Activated naive CD4-positive, alpha-beta T cell treated with Interleukin-2 at 50 U/mL for 16 hours (primary cell): ENCODE measurements at places on chromosomes 6 and 20.

DNA sequence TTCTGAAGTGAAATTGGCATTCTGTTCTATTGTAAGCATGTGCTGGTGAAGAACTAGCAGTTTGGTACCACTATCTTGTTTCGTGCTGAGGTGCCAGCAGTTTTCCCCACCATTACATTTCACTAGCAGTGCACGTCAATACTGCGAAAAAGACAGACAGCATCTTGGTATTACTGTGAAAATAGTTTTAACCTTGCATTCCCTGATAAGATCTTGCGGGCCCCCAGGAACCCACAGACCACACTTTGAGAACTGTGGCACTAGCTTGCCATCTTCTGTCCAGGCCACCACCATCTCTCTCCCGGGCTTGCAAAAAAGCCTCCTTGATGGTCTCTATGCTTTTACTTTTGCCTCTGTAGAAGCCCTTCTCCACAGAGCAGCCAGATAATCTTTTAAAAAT lies 185.7 kb downstream of the BACH2 start:
- DNase-seq, result peak; percentile 59

DNA sequence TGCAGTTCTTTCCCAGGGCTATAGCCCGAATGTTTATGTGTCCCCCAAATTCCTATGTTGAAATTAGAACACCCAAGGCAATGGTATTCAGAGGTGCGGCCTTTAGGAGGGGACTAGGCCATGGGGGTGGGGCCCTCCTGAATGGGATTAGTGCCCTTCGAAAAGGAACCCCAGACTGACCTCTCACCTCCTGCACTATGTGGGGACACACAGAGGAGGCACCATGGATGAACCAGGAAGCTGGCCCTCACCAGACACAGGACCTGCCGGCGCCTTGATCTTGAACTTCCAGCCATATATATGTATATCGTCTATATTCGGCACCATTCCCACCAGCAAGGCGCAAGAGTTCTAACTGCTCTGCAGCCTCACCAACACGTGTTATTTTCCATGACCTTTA lies 101.5 kb upstream of the BHLHE23 start:
- DNase-seq, result no peak

GRCh38 chr6:132813173-132813856 lies 1.1 kb upstream of the RPS12 start:
- DNase-seq, result peak; percentile 51

DNA sequence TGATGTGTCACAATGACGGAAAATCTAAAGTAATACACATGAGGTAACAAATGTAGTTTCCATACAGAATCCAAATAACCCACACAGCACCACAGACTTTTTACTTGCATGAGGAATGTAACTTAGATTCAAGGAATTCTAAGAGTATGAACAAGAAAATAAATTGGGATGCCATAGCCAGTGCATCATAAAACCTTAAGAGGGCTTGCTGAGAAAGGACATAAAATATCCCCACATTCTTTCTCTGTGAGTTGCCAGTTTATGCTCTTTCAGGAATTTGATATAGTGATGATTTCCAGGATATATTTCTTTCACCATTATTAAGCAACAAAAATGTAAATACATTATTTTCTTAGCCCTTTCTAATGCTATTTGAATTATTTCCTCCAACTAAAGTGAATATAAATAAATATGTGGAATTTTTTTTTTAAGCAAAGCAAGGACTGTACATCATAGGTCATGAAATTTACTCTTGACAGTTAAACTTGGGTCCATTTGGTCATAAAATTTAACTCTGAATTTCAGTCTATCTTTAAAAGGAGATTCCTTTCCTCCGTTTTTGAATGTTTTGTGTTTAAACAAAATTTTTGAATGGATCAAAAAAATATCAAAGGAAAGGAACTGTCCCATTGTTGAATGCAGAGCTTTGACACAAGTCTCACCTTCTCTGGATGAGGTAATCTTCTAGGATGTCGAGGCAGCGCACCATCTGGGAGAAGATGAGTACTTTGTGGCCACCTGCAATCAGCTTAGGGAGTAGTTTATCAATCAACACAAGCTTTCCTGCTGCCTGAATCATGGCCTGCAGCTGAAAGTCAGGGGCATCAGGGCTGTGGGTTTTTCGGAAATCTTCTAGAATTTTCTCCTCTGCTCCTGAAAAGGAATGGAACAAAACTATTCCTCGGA lies 116.3 kb upstream of the EMILIN3 start:
- DNase-seq, result no peak

DNA sequence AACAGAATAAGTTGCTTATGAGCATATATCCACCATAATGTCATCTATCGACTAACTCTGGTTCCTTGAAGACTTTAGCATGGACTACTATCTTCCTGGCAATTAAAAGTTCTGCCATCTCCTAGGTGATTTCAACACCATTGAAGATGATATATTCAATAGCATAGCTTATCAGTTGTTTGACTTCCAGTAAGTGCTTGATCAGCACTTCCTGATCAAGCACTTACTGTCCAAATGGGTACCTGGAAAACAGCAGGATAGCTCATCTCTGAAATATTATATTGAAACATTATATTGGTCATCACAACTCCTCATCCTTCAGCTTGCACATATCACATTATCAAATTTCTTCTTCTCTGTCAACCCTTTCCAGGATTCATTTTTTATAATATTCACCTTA lies 75.5 kb upstream of the HMGCLL1 start:
- no peak for DNase-seq

- DNase-seq, result no peak
Observed at GRCh38 chr6:126650931-126651330, 311.0 kb downstream of the CENPW start.

DNA sequence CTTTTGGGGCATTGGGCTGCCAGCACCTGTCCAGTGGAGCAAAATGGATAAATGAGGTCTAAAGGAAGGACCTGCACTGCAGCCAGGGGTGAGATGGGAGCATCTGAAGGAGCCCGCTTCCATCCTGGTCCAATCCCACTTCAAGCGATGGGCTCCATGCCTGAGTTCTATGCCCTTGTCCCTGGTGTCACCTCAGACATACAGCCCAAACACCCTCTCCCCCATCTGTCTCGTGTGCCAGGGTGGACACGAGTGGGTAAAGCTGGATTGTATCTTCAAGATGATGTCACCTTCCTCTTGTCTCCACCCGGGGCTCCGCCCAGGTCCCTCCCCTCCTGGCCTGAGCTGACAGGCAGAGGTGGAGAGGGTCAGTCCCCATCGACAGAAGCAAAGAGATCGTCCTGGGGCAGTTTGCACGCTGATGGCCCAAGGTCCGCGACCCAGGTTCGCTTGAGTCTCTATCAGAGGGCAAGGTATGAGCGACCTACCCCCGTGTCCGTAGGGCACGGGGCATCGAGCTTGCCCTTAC lies 544 bp downstream of the SMIM29 start:
- DNase-seq, result peak; percentile 46

DNA sequence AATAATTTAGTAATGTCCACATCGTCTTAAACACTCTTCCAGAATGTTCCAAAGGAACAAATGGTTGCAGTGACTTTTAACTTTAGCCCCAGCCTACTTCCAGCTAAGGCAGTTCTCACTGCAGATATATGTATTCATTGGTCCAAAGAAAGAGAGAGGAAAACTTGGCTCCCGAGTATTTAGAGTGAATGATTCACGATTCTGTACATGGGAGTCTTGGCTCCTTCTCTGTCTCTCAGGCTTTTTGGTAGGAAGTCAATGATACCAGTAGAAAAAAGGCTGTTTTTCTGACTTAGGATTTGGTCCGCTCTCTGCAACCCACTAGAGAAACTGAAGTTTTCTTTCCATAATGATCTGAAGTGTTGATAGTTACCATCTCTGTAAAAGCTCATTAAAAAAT lies 38.6 kb downstream of the E2F3 start:
- DNase-seq, result no peak

GRCh38 chr20:63734111-63734945 lies 2.1 kb upstream of the LIME1 start:
- no peak for DNase-seq

- DNase-seq, result peak; percentile 66
Observed at GRCh38 chr6:31356216-31356945, 598 bp downstream of the HLA-B start.

DNA sequence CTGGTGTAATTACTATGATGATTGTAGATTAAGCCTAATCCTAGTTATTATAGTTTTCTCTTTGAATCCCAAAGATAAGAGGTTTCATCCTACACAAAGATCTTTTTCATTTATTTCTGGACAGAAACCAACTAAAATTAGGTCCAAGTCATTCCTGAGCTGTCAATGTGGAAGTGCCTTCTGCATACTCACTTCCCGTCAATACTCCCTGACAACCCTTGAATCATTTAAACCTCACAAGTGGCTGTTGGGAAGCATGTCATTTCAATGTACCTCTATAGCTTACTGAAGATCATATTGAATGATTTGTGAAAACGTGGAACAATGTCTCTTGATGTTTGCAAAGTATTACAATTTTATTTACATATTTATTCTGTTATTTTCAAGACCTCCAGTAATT lies 274.1 kb downstream of the HACE1 start:
- DNase-seq, result no peak

- DNase-seq, result no peak
Observed at GRCh38 chr6:81613606-81614005, 138.9 kb downstream of the TENT5A start.

DNA sequence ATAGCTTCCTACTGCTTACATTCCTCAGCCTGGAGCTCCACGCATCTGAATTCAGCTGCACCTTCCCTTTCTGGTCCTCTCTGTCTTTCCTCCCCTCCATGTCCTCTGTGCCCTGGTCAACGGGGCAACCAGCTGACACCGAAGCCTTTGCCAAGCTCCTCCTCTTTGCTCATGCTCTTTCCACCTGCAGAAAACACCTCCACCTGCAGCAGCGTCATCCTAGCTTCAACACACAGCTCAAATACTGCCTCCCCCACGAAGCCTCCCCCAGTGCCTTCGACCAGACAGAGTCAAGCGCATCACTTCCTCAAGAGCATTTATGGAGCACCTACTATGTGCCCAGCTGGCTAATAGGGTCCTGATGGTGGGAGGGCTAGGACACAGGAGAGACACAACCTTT lies 9.2 kb downstream of the CDH22 start:
- no peak for DNase-seq

DNA sequence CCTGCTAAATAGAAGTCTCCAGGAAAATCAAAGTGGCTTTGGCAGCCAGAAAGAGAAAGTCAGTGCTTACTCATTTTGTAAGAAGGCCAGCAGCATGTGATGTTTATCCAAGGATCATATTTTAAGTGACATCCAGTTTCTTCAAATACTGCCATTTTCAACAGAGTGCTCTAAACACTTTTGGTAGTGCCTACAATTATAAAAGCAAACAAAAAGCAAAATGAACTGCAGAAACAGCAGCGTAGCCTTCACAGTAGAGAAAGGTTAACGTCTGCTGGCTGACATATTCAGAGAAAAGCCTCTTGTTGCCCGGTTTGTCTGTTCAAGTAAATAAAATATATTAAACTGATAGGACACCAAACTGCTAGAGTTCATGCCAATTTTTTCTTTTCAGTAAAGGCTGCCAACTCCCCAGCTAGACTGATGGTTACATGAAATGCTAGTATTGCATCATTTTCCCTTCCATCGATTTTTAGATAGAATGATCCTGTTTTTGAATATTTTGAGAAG lies 705.7 kb upstream of the SLC35B3 start:
- DNase-seq, result no peak

DNA sequence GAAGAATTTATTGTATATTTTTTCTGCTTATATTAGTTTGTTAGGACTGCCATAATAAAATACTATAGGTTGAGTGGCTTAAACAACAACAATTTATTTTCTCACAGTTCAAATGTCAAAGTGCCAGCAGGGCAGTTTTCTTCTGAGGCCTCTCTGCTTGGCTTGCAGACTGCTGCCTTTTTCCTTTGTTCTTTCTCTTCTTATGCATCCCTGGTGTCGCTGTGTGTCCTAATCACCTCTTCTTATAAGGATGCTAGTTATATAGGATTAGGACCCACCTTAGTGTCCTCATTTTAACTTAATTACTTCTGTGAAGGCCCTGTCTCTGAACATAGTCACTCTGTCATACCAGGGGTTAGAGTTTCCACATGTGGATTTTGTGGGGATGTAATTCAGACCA lies 354.4 kb downstream of the NKAIN2 start:
- DNase-seq, result no peak

DNA sequence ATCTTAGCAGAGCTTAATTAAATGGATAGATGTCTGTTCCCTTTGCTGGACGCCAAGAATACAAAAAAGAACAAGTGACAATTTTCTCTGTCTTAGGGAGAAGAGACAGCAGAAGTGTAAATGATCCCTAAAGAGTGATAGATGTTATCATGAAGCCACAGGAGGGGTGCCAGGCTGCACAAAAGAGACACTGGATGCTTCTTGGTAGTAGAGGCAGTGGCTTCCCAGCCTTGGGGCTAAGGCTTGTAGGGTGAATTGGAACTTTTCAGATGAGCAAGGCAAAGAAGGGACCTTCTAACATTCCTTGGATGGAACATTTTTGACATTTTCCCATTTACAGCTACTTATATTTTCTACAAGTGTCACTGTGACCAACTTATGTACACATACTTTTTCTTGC lies 58.0 kb downstream of the CCN2 start:
- no peak for DNase-seq

- DNase-seq, result no peak
Observed at GRCh38 chr6:112752791-112753190, 405.7 kb downstream of the RFPL4B start.

GRCh38 chr6:127517693-127518092 lies 1.4 kb downstream of the MTCL3 start:
- DNase-seq, result no peak

GRCh38 chr20:20971810-20972209 lies 134.3 kb downstream of the LINC00237 start:
- DNase-seq, result no peak

- peak; percentile 84 for DNase-seq
Observed at GRCh38 chr6:36441307-36441894, 1.3 kb downstream of the PXT1 start.

DNA sequence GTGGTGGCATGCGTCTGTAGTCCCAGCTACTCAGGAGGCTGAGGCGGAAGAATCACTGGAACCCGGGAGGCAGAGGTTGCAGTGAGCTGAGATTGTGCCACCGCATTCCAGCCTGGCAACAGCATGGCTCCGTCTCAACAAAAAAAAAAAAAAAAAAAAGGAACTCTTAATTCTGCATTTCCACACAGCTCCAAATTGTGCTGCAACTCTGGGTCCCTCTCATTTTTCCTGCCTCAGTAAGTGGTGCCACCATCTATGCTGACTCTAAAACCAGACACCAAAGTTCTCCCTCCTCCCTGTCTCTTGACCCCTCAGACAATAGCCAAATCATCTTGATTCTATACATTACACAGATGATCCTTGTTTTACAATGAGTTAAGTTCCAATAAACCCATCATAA lies 133.9 kb downstream of the BTBD9 start:
- DNase-seq, result no peak

DNA sequence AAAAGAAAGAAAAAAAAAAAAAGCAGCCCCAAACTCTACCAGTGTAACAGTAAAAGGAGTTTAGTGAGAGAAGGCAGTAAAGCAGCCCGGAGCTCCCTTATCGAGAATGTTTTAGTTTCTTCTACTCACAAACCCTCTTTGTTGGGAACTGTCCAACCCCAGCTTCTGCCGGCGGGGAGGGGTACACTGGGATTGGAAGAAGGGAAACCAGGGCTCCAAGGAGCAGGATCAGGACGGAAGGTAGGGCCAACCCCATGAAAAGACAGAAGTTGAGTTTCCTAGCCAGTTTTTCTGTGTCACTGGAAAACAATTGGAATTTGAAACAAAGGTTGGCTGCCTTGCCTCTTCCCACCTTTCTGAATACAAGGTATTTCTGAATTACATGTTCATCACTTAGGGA lies 66.0 kb downstream of the KIZ start:
- DNase-seq, result no peak

- DNase-seq, result no peak
Observed at GRCh38 chr6:91142154-91142553, 555.3 kb upstream of the MAP3K7 start.
